ENCODE measurements at places on chromosomes 1 and 21. TPM values are rescaled to one million over a fixed set of nuclear protein-coding genes. Genes with fewer than 3 reads are reported as not detected.

- no peaks in the 10 kb centered on the region for H3K36me3 ChIP-seq
- H3K4me3 ChIP-seq: peak overlapping the region; percentile 61
- H3K4me1 ChIP-seq: no peaks in the 10 kb centered on the region
- H3K27me3 ChIP-seq: peaks cover 39% of the 10 kb centered on the region
Observed at GRCh38 chr1:166947398-166948043, 27.8 kb downstream of the ILDR2 start.

DNA sequence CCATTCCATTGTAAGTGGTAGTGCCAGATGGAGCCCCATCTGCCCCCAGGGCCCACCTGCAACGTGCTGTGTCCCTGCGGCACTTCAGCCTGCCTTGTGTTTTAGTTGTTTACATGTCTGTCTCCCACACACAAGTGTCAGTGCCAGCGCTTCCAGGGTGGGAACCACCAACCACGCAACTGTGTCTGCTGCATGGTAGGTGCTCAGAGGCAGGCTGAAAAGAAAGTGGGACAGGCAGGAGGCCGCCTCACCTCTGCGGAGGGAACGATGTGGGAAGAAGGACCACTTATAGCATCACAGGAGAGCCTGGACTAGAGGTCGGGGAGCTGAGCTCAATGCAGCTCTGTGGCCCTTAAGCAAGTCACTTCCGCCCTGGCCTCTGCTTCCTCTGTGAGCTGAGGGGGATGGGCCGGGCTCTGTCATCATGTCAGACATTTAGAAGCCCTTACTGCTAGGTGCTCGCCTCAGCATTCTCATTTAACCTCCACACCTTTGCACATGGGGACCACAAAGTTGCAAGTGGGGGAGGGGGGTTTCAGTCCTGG lies 17.9 kb downstream of the SLC9A1 start:
- no peak overlapping the region for H3K4me3 ChIP-seq
- H3K4me1 ChIP-seq: no peaks in the 10 kb centered on the region
- H3K36me3 ChIP-seq: no peaks in the 10 kb centered on the region

GRCh38 chr1:218665221-218665620 lies 320.1 kb downstream of the TGFB2 start:
- H3K4me1 ChIP-seq: no peaks in the 10 kb centered on the region
- no peak for DNase-seq
- no peak overlapping the region for H3K27ac ChIP-seq
- H3K4me3 ChIP-seq: no peak overlapping the region
- no peaks in the 10 kb centered on the region for H3K36me3 ChIP-seq
- no peaks in the 10 kb centered on the region for H3K27me3 ChIP-seq

Gene CFAP141
- total RNA-seq: not detected

GRCh38 chr1:59291561-59291960 lies 5.3 kb upstream of the FGGY start:
- H3K27me3 ChIP-seq: no peaks in the 10 kb centered on the region
- H3K4me1 ChIP-seq: peaks cover 5% of the 10 kb centered on the region
- H3K36me3 ChIP-seq: no peaks in the 10 kb centered on the region
- H3K4me3 ChIP-seq: no peak overlapping the region
- H3K27ac ChIP-seq: no peak overlapping the region
- no peak for DNase-seq

Gene ADAM30
- total RNA-seq: not detected

Gene OLFML2B
- 1.6 TPM for total RNA-seq

- peak; percentile 39 for DNase-seq
- no peak overlapping the region for H3K4me3 ChIP-seq
- no peak overlapping the region for H3K27ac ChIP-seq
- H3K27me3 ChIP-seq: no peaks in the 10 kb centered on the region
- peaks cover 38% of the 10 kb centered on the region for H3K36me3 ChIP-seq
Observed at GRCh38 chr21:42703136-42703908, 49.9 kb downstream of the PDE9A start.

Gene ELF3
- total RNA-seq: 11.8 TPM

DNA sequence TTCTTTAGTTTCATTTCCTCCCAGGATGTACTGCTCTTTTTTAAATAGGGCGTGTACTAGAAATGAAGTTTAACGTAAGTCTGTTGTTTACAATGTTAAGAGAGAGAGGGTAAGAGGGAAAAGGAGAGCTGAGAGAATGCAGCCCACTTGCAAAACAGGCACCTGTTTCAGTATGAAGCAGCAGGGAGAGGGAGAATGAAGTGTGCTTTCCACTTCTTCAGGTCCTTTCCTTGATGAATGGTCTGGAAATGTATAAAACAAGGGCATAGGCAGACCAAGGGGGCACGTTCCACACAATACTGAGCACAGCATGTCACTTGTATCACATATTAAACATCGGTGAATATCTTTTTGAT lies 2.0 kb downstream of the KCNA3 start:
- no peaks in the 10 kb centered on the region for H3K36me3 ChIP-seq
- peaks cover 95% of the 10 kb centered on the region for H3K27me3 ChIP-seq
- no peak overlapping the region for H3K4me3 ChIP-seq
- no peak overlapping the region for H3K27ac ChIP-seq
- DNase-seq: no peak

Gene OR2L2
- 0.13 TPM for total RNA-seq

DNA sequence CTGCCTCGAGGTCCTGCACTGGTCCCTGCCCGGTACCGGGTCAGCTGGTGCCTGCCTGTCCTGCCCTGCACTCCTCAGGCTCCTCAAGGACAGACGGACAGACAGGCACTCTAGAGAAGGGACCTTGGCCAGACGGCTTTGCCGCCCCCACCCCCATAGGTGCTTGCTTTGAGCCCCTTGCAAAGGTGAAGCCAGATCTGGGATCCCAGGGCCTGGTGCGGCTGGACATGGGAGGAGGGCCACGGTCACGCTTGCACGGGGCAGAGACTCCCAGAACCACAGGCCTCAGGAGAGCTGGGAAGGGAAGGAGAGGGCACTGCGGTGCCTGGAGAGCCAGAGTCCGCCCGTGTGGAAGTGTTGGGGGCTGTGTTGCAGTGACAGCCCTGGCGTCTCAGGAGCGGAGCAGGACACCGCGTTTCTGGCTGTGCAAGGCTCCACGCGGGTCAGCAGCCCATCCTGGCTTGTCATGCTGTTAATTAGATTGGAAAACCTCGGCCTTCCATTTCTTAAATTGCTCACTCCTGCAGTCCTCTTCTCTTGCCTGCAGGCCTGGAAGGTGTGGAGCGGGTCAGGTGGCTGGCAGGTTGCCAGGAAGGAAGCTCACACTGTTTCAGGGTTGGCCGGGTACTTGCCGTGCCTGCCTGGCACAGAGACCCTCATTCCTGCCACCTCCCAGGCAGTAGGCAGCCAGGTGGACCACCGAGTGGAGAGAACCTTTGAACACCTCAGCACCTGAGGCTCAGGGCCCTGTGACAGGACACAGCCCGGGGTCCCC lies 16.3 kb downstream of the COL18A1 start:
- peak overlapping the region; percentile 73 for H3K27ac ChIP-seq
- no peaks in the 10 kb centered on the region for H3K4me1 ChIP-seq
- H3K27me3 ChIP-seq: no peaks in the 10 kb centered on the region
- no peak overlapping the region for H3K4me3 ChIP-seq
- H3K36me3 ChIP-seq: peaks cover 22% of the 10 kb centered on the region
- peak; percentile 45 for DNase-seq

- no peak overlapping the region for H3K4me3 ChIP-seq
- H3K27ac ChIP-seq: no peak overlapping the region
- DNase-seq: no peak
- peaks cover 4% of the 10 kb centered on the region for H3K4me1 ChIP-seq
Observed at GRCh38 chr21:45069711-45070110, 4.7 kb upstream of the ADARB1 start.

- DNase-seq: peak; percentile 65
- no peaks in the 10 kb centered on the region for H3K4me1 ChIP-seq
- no peaks in the 10 kb centered on the region for H3K36me3 ChIP-seq
- no peak overlapping the region for H3K27ac ChIP-seq
- H3K27me3 ChIP-seq: no peaks in the 10 kb centered on the region
Observed at GRCh38 chr1:96236156-96236739, 485.3 kb upstream of the PTBP2 start.

Data from endodermal cell (in vitro differentiated cells).